ENCODE measurements at places on chromosomes 7 and 10.

DNA sequence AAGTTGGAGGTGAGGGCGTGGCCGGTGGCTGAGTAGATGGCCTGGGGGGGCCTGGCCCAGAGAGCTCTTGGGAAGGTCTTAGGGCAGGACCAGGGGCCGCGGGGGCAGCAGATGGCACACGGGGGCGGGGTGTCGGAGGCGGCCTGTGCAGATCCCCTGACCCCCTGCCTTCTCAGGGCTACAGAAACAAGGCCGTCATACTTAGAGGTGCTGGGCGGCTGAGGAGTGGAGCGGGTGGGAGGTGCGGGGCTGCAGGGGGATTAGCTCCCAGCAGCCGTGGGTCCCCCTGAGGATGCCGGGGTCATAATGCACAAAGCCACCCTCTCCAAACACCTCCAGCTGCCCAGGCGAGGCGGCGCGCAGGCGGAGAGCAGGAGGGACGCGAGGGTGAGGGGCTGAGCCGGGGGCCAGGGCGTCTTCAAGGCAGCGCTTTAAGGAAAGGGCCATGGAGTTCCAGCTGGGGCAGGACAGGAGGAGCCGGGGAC is 40.4 kb upstream of the ZNF32 start:
- no peak for DNase-seq

- no peak for DNase-seq
These were observed 123.2 kb downstream of the ACTR3B start for GRCh38 chr7:152882576-152883310.

GRCh38 chr7:29564496-29565223 is 1.0 kb downstream of the PRR15 start:
- DNase-seq: peak; percentile 27

DNA sequence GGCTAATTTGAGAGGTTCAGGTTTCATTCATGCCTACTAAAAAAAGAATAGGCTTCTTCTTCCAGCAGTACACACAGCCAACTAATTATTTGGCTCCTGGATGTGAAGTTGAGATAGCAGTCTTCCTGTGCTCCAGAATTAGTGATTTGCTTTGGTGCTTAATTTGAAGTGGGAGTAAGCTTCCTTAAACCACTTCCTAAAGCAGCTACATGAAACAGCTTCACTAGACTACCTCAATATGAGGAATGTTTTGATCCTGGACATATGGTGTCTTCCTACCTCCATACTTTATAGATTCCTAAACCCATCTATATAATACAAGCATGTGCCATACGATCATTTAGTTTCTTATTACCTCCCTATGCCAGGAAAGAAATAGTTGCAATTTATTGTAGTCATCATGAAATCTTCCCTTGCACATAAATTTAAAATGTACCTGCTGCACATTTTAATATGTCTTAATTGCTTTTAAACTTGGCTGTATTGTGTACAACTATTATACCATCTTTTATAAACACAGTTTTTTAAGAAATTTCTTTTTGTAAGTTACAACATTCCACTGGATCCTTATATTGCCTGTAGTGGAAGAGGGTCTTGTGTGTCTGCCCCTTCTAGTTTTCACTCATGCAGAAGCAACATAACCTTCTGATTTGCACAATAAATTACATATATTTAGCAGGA is 8.6 kb downstream of the VIM start:
- DNase-seq: no peak

DNA sequence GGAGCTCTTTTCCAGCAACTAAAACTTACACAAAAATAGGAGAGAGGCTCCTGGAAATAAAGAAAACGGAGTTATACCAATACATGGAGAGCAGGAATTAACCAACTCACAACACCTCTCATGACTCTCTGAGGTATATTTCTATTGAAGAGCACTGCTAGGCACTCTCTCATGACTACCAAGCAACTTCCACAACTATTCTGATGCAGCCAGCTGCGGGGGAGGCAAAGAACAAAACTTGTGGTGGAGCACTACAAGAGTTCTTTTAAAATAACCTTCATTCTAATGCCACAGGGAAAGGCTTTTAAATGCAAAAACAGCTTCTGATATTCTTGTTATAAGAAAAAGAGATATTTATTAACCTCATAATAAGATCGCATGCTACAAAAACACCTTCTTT is 140.7 kb downstream of the SLC25A13 start:
- DNase-seq: no peak

DNA sequence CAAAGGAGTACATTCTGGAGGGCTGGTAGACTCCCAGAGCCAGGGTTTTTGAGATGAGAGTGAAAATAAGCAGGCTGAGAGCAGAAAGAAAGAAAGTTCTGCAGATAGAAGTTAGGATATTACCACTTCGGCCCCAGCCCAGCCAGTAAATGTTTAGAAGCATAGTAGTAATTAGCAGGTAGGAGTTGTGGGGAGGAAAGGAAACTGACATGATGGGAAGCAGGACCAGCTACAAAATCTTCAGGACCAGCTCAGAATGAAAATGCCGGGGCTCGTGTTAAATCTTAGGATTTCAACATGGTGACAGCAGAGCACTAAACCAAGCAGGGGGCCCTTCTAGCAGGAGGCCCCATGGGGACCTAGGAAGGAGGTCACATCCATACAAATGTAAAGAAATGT is 28.7 kb downstream of the PRSS2 start:
- no peak for DNase-seq

DNA sequence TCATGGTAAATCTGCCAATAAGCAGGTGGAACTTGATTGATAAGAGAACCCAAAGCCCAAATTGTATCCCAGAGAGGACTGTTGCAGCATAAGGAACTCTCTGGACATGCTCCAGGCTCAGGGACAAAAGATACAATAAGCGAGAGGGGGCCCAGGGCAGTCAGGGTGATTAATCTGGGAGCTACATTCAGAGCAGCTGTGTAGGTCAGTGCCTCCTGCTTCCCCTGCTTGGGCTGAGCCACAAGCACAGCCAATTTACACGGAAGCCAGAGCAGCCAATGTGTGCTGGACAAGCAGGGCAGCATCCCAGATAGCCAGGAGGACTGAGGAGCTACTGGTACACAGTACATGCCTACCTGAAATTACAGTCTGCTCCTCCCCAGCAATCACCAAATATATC is 24.2 kb downstream of the MYPN start:
- DNase-seq: no peak

- DNase-seq: no peak
These were observed 91.9 kb downstream of the ZNF783 start for GRCh38 chr7:149353739-149354504.

DNA sequence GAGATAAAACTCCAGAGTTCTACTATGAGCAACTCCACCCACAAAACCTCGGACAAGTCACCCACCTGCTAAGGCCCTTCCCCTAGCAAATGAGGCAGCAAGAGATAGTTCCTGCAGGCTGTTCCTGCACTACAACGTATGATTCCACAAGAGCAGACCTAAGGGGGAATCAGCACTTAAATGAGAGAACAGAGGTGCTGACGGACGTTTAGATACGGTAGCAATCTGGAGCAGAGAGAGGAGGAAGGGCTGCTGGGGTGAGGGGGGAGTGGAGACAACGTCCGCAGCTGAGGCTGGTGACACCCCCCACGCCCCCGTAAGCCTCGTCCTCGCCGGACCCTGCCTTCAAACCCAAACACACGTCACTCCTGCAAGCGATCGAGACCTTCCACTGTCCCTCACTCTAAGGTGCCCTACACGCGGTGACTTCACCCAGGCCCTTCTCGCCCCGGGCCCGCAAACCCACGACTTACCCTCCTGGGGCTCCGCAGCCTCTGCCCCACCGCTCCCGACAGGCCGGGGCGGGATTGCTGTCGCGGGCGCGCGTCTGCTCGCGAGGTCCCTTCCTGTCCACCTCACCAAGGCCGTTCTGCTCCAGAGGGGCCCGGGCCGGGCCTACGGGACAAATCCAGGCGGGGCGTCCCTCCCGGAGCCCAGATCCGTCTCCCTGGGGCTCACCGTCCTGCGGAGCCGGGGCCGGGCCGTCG is 635 bp downstream of the ZNF12 start:
- DNase-seq: no peak

- DNase-seq: no peak
These were observed 901.2 kb downstream of the KCNMA1 start for GRCh38 chr10:76736392-76736791.

GRCh38 chr10:131017566-131018285 is 293.8 kb downstream of the TCERG1L start:
- DNase-seq: no peak

- no peak for DNase-seq
These were observed 27.8 kb downstream of the CHST15 start for GRCh38 chr10:124065382-124066125.

GRCh38 chr10:14476641-14477407 is 146.1 kb upstream of the FRMD4A start:
- no peak for DNase-seq

Data from NCI-H1694 treated with DMSO at 0.1 percent for 48 hours (cell line).